ENCODE measurements at places on chromosomes 11 and 22.
A peak's percentile ranks its signal among the peaks of the same experiment; 100 is the strongest.

- DNase-seq = peak; percentile 21
Measured at GRCh38 chr11:35324981-35325380, 94.4 kb downstream of the SLC1A2 start.

DNA sequence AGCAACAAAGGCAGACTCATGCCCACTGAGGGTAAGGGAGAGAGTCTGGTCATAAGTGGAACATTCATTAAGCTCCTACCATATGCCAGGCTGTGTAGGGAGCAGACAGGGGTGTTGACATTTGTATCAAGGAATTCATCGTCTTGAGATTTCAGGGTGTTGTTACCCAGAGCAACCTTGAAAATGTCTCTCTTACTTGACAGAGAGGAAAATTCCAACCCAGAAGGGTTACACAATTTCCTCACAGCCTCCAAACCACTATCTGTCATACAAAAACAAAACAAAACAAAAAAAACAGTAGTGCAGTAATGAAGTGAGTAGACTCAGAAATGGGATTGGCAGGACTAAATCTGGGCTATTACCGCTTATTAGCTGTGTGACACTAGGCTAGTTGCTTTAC, 113.2 kb downstream of the MIAT start:
- DNase-seq = peak; percentile 90

DNA sequence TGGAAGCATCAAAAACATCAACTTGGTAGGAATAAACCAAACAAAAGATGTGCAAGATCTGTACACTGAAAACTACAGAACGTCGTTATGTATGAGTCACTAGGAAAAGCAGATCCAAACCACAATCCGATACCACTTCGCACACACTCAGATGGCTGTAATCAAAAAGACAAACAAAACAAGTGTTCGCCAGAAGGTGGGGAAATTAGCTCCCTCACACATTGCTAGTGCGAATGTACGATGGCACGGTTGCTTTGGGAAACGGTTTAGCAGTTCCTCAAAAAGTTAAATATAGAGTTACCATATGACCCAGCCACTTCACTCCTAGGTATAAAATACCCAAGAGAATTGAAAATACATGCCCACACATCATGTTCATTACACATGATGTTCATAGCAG, 14.8 kb upstream of the CARD10 start:
- DNase-seq = peak; percentile 88

- no peak for DNase-seq
Measured at GRCh38 chr11:121467471-121467870, 14.7 kb upstream of the SORL1-AS1 start.

GRCh38 chr11:87463486-87464102, 425.9 kb downstream of the TMEM135 start:
- peak; percentile 24 for DNase-seq

- no peak for DNase-seq
Measured at GRCh38 chr11:72244361-72245262, 636 bp upstream of the PHOX2A start.

DNA sequence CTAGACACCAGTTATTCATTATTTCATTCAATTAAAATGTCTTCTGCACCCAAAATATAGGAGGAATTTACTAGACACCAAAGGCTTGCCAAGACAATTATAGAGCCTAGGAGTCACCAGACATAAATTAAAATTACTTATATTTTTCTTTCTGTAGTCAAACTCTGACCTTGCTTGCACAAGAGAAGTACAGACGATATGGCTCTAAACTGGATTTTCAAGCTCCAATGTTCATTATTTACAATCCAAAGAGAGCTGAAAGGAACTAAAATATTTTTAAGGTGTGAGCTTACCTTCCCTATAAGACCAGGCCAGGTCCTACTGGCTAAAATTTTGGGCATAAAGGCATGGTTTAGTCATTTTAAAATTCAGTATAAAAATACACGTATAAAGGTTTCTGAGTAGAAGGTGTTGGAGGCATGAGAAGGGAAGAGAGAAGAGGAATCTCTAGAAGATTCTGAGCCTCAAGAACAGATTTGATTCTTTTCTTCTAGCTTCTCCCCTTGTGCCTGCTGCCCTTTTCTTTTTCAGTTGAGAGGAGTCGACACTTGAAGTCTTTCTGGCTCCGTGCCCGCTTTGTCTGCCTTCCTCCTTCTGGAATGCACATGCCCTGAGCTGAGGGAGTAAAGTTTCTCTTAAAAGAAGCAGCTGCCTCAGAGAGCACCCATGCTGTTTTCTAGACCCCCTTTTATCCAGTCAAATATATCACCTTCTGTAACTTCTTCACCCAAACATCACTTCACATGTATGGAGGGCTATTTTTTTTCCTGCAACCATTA, 13.5 kb downstream of the C11orf97 start:
- peak; percentile 73 for DNase-seq

DNA sequence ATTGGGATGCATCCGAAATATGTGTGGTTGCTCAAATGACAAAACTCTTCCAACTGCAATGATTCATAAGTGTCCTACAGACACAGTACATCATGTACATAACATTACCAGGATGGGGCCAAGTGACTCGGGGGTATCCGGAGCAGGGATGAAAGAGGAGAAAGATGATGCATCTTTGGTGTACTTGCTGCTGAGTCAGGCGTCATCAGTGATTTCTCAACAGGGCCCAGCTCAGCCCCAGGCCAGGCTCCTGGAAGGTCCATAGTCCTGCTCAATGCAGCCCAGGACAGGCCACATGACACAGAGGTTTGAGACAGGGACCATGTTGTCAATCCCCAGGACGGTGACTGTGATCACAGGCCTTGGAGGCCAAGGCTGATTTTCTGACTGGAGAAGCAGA, 59.3 kb downstream of the GGTLC2 start:
- DNase-seq = peak; percentile 89

DNA sequence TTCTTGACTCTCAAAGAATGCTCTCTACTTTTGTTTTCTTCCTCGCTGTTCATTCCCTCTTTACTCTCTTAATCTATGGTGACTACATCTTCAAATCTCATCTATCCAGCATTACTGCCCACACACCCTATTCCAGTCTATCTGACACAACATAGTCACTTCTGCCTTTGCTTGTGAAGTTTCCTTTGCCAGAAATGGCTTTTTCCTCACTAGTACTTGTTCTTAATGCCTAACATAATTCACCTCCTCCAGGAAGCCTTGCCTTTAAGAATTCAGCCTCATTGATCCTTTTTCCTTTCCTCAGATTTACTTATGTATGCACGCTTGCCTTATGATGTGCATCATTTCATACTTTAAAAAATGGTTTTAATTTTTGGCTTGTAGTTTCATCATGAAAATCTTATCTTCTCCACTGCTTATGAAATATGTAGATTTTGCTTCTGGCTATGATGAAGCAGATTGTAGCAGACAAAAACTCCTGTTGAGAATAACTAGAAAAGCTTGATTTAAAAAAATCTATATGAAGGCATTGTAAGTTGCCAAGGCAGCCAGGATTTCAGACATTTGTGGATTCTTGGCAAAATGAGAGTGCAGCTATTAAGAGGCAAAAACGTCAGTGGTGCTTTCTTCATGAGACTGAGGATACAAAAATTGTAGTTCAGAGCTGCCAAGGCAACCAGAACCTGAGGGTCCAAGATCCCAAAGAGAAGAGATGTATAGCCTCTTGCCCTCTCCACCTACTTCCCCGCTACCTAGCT, 31.8 kb downstream of the RNF169 start:
- peak; percentile 2 for DNase-seq

DNA sequence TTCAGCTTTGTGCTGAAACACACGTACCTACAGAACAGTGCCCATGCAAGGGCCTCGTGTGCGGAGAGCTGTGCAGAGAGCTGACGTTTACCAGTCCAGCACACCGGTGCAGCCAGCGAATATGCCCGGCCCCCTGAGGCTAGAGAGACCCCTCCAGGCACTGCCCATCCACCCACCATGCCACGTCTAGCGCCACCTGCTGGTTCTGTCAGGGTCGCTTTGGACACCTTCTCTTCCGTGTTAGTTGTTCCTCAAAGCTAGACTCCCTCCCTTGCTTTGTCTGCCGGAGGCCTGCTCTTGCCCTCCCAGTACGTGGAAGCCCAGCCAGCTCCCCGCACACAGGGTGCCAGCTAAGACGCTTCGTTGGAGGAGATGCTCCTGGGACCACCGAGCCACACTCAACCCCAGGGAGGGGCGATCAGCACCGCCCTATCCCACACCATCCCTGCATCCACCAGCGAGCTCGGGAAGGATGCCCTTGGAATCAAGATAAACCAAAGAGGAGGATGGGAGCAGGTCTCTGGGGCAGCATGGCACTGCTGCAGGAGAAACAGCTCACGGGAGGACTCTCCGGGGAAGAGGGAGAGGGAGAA, 43.4 kb downstream of the CPT1A start:
- peak; percentile 15 for DNase-seq

DNA sequence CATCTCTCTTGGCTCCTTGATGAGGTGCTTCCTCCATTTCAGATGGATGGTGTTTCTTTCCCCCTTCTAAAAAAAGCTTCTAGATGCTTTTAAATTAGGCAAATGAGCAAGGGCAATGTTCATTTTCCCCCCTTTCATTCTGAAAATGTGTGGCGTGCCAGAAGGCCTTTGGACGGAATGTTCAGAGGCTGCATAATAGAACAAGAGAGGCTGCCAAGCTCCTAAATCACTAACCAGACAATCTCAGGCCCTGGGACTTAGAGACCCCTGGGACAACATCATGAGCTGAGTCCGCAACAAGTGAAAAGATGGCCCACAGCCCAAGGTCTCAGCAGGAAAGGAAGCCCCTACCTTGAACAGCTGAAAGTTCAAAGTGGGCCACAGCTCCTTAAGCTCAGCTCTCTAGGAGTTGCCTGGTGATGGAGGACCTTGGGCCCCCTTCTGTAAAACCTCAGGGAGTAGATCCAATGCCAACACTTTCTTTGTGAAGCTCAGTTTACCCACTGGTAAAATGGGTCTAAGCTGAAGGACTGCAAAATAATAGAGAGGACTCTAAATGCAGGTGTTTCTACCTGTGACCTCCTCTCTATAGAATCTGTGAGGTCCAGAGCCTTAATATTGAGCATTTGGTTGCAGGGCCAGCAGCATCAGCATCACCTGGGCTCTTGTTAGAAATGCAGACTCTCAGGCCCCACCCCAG, 144.0 kb downstream of the FBXO7 start:
- no peak for DNase-seq

Measured in iris pigment epithelial cell (primary cell).